Posterior vena cava (tissue), 2 donors: ENCODE measurements at places on chromosomes 6 and 20. TPM values are rescaled to one million over a fixed set of nuclear protein-coding genes. Genes with fewer than 3 reads are reported as not detected.

DNA sequence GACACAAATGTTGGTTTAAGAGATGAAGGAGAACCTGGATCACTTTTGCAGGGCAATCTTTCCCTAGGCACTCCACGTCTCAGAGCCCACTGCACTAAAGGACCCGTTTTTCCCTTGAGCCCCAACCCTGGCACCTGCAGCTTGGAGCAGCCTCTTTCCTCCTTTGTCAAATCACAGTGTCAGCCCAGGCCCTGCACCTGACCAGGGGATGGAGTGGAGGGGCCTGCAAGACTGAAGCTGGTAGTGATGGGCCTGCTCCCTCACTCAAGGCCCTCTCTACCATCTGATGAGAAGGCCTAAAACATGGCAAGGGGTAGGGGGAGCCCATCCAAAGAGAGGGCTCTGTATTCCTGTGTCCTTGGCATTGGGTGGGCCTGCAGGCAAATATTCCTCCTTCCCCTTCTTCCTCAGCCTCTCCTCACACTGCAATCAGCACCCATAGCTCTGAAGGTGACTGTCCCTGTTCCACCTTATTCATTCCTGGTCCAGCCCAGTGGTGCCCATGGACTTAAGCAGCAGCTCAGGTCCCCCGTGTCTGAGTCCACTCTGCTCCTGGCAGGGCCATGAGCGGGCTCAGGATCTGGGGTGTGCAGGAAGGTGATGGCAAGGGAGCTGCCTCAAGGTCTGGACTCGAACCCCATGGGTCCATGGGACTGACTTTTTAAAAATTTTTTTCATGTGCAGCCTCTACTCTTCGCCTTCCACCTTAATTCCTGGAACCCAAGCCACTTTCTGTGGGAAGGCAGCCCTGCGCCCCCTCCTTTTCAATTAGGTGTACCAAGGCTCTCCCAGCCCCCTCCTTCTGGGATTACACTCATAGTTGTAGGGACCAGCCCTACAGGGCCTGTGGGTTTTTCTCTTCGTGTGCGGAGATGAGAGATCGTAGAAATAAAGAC is 6.7 kb downstream of the RAET1G start:
- DNase-seq, result peak; percentile 62

GRCh38 chr6:68575765-68576439 is 59.2 kb upstream of the ADGRB3 start:
- no peak for DNase-seq

- no peak for DNase-seq
These were observed 734 bp downstream of the MMS22L start for GRCh38 chr6:97282238-97282725.

DNA sequence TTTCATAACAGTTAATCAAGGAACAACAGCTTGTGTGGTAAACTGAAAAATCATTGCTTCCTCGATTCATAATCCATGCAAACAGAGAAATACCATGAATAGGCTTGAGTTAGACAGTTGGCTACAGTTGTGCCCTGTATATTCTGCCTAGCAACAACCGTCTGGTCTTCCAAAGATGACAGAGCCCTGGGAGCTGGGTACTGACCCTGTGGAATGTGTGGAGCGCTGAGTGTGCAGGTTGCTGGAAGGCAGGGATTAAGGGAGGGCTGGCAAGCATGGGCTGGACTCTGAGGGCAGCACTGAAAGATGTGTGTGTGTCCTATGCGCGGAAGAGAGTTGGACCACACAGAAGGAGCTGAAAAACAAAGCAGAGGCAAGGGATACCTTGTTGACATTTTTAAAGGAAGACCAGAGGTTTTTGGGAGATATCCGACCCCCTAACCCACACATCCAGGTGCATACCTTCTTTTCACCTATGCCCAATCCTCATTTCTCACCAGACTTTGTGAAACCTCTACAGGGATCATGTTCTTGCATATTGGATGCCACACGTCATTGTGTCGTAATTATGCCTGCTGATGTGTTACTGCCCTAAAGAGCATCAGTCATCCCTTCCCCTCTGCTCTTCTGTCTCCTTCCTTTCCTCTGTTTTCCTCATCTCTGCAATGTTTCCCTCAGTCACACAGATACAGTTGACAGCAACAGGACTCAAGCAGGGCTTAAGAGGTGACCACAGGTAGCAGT is 58.2 kb upstream of the VGLL2 start:
- DNase-seq, result no peak

- DNase-seq, result no peak
These were observed 330.8 kb downstream of the BCKDHB start for GRCh38 chr6:80437221-80437620.

DNA sequence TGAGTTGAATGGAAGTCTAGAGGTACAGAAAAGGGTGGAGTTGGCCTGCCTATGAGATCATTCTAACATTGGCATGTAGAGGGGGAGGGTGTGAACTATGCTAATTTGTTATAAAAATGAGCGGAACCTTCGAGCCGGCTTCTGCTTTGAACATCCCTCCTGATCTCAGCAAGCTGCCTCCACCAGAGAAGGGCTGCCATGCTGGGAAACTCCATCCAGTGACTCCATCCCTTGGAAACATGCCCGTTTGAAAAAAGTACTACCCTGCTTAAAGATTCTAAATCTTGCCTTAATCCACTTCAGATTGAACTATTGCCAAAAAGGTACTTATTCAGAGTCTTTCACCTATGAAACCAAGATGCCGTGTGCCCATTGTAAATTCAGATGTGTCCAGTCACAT is 43.6 kb upstream of the TMEM170B start:
- no peak for DNase-seq

GRCh38 chr6:111957623-111958315 is 84.5 kb upstream of the FYN start:
- no peak for DNase-seq

DNA sequence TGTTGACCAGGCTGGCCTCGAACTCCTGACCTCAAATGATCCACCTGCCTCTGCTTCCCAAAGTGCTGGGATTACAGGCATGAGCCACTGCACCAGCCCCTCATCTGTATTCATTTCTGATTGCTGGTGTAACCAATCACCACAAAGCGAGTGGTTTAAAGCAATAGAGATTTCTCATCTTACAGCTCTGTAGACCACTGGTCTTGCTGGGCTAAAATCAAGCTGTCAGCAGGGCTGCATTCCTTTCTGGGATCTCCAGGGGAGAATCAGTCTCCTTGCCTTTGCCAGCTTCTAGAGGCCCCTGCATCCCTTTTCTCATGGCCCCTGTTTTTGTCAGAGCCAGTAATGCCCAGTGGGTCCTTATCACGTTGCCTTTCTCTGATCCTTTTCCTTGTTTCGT is 49.9 kb upstream of the PMEPA1 start:
- DNase-seq, result no peak

NEURL2 gene
- total RNA-seq, result 10.0 TPM

MCHR2 gene
- not detected for total RNA-seq

RCAN2 gene
- total RNA-seq, result 69.6 TPM
